ENCODE measurements at places on chromosomes 3 and 15. TPM values are rescaled to one million over a fixed set of nuclear protein-coding genes. Genes with fewer than 3 reads are reported as not detected.

CTXN2 gene
- 1.6 TPM for total RNA-seq

CNTN3 gene
- 22.4 TPM for total RNA-seq

CPNE4 gene
- total RNA-seq: 51.4 TPM

CLRN1 gene
- not detected for total RNA-seq

ECE2 gene
- 18.7 TPM for total RNA-seq

HYAL3 gene
- total RNA-seq: 9.7 TPM

UBL7 gene
- total RNA-seq: 34.6 TPM

PLS1 gene
- 4.6 TPM for total RNA-seq

All from diencephalon (tissue), 1 donor.